NCI-H2081 treated with DMSO at 0.1 percent for 48 hours (cell line): ENCODE measurements at places on chromosomes 16 and 17.

DNA sequence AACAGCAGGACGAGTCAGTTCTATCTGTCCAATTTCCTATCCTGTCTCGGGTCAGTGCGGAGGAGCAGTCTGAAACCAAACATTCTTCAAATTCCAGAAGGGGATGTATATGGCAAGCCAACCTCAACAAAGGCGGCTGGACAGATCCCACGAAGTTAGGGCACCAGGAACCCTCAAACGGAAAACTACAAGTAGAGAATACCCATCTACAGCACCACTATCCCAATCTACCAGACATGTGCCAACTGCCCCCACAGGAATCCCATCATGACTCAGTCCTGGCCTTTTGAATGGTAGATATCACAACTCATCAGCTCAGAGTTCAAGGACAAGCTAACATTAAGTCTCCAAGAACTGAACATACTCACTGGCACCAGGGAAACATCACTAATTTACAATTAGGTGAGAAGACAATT lies 2.3 kb downstream of the NAT9 start:
- DNase-seq: no peak

DNA sequence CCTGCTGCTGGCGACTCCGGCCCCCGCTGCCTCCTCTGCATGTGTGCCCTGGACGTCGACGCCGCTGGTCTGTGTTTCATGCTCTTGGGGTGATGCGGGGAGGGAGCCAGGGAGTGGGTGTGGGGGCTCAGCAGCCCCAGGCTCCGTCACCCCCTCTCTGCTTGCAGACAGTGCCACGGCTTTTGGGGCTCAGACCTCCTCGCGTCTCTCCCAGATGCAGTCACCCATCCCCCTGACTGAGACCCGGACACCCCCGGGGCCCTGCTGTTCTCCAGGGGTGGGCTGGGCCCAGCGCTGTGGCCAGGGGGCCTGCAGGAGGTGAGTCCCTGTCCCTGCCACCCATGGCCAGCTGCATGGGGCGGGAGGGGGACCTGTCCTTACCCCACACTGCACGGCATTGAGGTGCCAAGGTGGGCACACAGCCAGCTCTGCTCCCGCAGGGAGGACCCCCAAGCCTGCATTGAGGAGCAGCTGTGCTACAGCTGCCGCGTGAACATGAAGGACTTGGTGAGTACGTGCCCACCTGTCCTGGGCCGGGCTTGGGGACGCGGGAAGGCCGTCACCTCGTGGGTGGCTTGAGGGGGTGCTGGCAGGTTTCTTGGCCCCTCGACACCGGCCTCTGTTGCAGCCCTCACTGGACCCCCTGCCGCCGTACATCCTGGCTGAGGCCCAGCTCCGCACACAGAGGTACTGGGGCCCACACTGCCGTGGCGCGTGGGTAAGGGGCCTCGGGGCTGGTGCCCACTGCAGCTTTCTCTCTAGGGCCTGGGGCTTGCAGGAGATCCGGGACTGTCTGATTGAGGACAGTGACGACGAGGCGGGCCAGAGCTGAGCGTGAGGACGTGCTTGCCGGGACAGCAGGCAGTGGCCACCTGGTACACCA lies 8.4 kb downstream of the CTU2 start:
- DNase-seq: no peak

GRCh38 chr16:25010542-25010941 lies 4.6 kb downstream of the ARHGAP17 start:
- no peak for DNase-seq

DNA sequence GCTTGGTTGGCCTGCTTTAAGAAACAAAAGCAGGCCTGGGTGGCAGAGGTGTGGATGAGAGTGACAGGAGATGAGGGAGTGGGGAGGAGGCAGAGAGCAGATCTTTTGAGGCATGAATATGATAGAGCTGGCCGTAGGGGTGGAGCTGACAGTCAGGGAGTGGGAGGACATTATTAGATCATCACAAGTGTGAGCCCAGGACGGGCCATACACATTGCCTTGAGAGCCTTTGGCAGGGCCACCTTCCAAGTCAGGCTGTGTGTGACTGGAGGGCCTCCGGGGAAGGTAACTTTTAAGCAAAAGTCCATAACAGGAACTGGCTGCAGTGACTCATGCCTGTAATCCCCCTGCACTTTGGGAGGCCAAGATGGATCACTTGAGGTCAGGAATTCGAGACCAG lies 26.3 kb downstream of the GINS3 start:
- DNase-seq: no peak

DNA sequence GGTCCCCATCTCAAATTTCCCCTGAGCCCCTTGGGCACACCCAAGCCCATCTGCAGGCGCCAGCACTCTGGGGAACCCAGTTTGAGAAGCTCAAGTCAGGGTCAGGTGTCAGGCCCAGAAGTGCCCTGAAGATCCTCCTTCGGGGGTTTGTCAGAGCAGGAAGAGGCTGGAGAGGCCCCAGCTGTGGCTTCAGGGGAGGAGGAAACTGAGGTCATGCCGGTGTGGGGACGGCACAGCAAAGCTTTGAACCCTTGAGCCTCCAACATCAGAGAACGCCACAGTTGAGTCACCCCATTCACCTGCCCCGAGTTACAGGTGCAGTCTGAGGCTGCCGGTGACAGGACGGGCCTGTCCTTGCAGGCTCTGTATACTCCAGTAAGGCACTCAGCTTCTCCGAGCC lies 140.2 kb upstream of the CIBAR2 start:
- DNase-seq: no peak

GRCh38 chr17:69450918-69451317 lies 36.4 kb downstream of the MAP2K6 start:
- no peak for DNase-seq

- no peak for DNase-seq
These were observed 44.0 kb downstream of the SREBF1 start for GRCh38 chr17:17792551-17793377.

DNA sequence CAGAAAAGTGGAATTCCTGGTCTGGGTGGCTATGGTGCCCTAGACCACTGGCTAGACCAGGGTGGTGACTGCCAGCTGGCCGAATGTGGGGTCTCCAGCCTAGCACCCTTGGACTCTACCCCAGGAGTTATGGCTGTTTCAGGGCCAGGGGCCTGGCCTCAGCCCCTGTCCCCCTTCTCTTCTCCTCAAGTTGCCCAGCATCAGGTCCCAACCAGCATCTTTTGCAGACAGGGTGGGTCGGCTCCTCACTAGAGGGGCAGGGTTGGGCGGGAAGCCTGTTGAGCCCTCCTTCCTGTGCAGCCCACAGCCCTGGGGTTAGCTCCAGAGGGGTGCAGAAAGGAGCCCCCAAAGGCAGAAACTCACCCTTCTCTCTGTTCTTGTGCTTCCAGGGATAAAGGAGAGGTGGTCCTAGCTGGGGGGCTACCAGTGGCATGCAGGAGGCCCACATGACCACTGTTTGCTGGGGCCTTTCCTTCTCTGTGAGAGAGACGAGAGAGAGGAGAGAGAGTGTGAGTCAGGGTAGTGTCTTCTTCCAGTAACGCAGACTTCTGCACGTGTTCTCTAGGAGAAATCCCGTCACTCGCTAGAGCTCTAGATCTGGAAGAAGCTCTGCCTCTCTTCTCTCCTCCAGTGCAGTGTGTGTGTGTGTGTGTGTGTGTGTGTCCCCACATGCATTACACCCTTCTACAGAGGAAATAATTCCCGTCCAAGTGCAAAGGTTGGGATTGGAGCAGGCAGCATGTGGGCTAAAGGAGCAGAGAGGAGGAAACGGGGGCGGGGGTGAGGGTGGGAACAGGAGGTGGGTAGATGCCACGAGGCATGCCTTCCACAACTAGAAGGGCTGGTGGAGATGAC lies 209.4 kb downstream of the SEC14L1 start:
- DNase-seq: no peak

- DNase-seq: no peak
These were observed 20.7 kb upstream of the C16orf78 start for GRCh38 chr16:49352892-49353291.

GRCh38 chr16:14609716-14610115 lies 20.3 kb downstream of the PARN start:
- no peak for DNase-seq

GRCh38 chr17:28384281-28385036 lies 13.0 kb downstream of the SARM1 start:
- no peak for DNase-seq
